ENCODE measurements at places on chromosomes 6 and 20.

GRCh38 chr6:2378891-2379652, 133.7 kb upstream of the GMDS start:
- DNase-seq = peak; percentile 22

GRCh38 chr6:46642928-46643751, 9.5 kb downstream of the CYP39A1 start:
- no peak for DNase-seq

DNA sequence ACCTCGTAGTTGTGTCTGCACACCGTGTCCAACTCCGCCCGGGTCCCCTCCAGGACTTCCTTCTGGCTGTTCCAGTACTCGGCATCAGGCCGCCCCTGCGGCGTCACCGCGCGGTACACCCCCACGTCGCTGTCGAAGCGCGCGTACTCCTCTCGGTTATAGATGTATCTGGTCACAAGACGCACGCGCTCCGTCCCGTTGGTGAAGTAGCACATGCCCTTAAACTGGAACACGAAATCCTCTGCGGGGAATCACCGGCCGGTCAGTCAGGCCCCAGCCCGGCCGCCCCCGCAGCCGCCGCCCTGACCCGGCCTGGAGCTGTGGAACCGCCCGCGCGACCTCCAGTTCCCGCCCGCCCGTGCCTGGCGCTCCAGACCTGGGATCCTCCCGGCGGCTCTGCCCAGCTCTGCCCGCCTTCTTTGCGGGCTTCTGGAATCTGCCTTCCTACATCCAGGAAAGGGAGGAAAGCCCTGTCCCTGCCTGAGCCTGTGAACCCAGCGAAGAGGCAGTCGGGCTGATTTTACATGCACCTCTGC, 1.6 kb downstream of the HLA-DQB1 start:
- DNase-seq = no peak

- DNase-seq = no peak
Measured at GRCh38 chr6:16713597-16713996, 47.7 kb downstream of the ATXN1 start.

- DNase-seq = no peak
Measured at GRCh38 chr6:35298625-35299140, 1.1 kb downstream of the DEF6 start.

GRCh38 chr6:45923831-45924391, 91.7 kb downstream of the CLIC5 start:
- DNase-seq = peak; percentile 16

DNA sequence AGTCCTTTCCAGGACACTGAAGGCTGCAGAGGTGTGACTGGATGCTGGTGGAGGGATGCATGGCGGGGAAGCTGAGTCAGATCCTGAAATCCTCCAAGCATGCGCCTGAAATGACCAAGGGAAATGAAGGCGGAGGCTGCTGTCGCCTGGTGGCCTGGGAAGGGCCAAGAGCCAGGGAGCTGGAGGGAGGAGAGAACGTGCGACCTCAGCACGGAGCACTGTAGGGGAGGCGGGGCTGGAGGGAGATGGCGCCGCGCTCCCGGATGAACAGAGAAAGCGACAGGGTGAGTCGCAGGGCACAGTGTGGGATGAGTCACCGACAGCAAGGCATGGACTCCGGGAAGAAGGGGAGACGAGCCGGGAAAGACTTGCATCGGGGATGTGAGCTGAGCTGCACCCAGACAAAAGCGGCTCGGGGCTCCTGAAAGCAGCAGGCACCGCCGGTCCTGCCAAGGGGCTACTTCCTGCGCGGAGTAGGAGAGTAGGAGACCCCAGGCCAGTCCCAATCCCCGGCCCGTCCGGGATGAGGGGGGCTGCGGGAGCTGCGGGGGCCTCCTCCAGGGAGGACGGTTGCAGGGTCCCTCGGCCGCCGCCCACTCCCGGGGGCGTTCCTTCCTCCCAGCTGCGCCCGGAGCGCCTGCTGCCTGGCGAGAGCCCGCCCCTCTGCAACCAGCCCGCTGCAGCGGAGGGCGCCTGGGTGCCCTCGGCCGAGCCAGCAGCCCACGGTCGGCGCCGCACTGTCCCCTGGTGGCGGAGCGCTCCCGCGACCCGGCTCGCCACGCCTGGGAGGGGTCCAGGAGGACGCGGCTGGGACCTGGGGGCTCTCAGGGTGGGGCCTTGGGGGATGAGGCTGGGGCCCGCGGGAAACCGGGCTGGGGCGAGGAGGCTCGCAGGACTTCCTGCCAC, 11.0 kb upstream of the NQO2 start:
- DNase-seq = peak; percentile 89

Data from GM04503 (cell line).